ENCODE measurements at places on chromosomes 4 and X.

GRCh38 chr4:31349907-31350306 lies 629.7 kb downstream of the PCDH7 start:
- DNase-seq: no peak

GRCh38 chr4:143023239-143023918 lies 161.3 kb upstream of the USP38 start:
- DNase-seq: no peak

DNA sequence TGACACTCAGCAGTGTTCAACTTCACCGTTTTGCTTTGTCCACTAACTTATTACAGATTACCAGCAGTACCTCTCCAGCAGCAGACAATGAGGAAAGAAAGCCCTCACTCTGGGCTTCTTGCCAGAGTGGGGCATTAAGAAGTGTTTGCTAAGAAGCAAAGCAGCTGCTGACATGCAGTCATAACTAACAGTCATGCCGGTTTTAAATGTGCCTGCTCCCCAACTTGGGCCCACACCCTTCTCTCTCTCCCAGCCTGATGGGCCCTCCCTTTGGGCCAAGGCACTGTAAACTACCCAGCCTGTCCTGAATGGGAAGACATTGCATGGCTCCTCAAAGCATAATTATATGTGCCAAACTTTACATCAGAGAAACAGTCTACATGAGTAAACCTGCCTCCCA lies 54.6 kb upstream of the HHIP start:
- DNase-seq: no peak

GRCh38 chr4:142339053-142339452 lies 507.0 kb downstream of the INPP4B start:
- no peak for DNase-seq

- DNase-seq: no peak
Observed at GRCh38 chr4:185242749-185243533, 33.5 kb downstream of the SNX25 start.

GRCh38 chr4:142168181-142168580 lies 531.8 kb downstream of the IL15 start:
- no peak for DNase-seq

DNA sequence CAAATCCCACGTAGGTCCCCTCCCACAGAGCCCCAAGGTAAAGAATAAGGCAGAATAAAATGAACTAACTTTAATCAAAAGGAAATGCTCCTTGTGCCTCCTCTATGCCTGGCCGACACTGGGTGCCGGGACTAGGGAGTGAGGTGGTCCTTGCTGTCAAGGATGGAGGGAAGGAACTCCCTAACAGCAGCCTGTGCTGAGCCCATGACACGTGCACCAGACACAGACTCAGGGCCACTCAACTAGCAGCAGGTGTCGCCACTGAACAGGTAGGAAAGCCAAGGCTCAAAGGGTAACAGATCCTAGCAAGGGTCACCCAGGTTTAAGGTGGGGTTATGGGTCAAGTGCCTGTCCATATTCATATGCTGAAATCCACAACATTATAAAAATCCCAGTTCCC lies 29.2 kb downstream of the MSX1 start:
- no peak for DNase-seq

DNA sequence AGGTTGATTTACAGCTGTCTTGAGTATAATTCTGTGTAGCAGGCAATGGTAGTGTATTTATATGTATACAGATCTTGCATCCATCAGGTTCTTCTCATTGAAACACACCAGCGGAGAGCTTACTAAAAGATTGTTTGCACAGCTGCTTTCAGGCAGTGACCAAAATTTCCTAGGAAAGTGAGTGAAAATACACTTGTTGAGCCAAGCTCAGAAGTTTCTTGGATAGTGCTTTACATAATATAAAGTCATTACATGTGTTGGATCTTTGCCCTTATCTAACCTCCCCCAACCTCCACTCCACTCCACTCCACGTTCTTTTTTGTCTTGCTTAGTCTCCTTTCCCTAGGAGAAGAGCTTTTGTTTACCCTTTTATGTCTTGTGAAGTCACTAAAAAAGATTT lies 34.1 kb downstream of the CNKSR2 start:
- no peak for DNase-seq

GRCh38 chr4:135225551-135225950 lies 1024.0 kb upstream of the PABPC4L start:
- no peak for DNase-seq

DNA sequence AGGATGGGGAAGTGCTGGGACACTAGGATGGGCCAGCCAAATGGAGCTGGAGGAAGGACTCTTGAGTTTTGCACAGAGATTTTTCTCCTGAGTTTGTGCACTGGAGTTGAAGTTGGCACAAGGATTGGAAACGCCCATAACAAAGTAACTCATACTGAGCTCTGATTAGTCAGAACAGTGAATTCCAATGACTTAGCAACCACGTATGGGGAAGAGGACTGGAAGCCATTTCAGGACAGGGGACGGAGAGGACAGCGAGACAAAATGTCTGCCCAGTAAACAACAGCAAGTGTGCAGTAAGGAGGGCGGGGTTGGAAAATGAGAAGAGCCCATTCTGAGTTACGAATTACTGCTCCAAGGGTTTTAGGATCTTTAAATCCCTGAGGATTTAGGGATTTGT lies 5.9 kb downstream of the RIPPLY1 start:
- no peak for DNase-seq

DNA sequence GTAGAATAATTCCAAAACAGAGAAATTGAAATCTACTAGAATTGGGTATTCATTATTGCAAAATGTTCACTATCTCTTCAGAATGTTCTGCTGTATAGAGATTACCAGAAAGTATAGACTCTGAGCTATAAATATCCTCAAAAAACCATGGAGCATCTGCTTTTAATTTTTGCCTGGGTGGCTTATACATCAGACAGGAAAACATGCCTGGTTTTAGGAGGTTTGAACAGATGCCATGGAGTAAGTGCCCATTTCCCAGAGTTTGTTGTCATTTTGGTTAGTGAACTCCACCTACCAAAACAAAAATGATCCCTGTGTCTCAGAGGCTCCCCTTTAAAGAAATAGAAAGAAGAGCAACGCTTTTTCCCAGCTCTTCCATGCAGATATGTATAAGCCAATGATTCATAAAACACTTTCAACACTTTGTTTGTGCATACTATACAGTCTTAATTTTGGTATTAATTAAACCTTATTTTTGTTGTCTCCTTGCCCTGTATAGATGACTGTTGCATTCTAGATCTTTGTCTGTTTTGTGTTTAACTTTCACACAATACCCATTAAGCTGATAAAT lies 68.7 kb downstream of the MEPE start:
- no peak for DNase-seq

DNA sequence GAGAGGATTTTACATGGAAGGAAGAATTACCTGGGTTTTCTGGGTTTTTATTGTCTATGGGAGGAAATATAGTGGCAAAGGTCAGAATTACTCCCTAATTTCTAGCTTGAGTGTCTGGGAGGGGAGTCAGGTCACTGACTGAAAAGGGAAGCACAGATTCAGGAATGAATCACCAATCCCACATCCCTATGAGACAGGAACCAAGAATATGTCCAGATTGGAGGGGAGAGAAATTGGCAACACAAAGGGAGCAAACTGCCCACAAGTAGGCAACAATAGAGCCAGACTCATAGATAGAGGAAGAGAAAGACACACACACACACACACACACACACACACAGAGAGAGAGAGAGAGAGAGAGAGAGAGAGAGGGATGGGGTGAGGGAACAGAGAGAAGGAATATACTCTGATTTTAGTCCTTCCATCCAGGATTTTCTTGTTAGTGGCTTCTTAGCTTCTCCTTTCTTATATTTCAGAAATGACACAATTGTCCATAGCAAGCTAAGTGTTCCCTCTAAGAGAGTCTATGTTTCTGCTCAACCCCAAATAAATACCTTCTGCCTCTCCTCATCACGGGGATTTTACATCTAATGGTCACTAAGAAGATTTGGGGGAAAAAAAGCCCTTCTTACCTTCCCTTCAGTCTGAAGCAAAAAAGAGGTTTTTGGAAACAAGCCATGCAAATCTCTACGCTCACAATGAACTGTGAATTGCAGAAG lies 12.0 kb downstream of the P2RY10 start:
- DNase-seq: no peak

DNA sequence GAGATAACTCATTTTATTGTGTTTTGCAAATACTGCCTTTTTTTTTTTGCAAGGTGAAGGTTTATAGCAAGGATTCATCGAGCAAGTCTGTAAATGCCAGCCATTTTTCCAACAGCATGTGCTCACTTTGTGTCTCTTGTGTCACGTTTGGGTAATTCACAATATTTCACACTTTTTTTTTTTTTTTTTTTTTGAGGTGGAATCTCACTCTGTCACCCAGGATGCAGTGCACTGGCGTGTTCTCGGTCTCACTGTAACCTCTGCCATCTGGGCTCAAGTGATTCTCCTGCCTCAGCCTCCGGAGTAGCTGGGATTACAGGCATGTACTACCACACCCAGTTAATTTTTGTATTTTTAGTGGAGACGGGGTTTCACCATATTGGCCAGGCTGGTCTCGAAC lies 1.9 kb downstream of the RNF4 start:
- DNase-seq: no peak

GRCh38 chrX:131735127-131735526 lies 191.3 kb downstream of the OR13H1 start:
- DNase-seq: no peak

GRCh38 chrX:108304210-108304609 lies 134.0 kb downstream of the COL4A6 start:
- DNase-seq: no peak

DNA sequence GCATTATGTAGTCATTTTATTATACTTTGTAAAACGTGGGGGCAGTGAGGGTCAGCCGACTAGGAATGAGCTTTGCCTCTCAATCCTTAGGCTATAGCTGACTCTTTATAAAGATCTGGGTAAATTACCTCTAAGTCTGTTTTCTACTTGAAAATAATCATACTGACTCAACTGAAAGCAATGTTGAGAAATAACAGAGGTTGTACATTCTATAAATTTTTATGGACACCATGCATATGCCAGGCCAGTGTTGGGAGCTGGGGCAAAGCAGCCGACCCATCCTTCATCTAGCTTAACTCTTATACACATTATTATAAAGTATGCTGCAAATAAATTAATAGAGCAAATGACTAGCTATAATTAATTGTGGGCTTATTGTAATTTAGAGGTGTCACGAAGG lies 2.2 kb upstream of the DCUN1D4 start:
- DNase-seq: no peak

- no peak for DNase-seq
Observed at GRCh38 chr4:76311896-76312331, 5.4 kb downstream of the STBD1 start.

GRCh38 chrX:14497184-14497666 lies 32.1 kb upstream of the GLRA2 start:
- no peak for DNase-seq

DNA sequence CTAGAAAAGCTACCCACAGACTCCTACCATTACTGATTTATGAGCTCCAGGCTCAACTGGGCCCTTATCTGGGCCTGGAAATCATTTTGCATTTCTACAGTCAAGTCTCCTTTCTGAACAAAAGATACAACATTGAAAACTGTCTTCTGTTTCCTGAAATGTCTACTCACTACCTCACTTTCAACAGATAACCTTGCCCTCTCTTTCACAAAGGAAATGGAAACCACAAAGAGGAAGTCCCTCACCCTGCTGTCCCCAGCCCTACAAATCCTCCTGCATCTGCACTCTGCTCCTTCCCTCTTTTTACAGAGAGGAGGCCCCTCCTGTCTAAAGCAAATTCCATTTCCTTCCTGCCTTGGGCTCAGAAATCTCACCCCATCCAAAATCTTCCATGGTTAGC lies 24.8 kb upstream of the CYBB start:
- DNase-seq: no peak

DNA sequence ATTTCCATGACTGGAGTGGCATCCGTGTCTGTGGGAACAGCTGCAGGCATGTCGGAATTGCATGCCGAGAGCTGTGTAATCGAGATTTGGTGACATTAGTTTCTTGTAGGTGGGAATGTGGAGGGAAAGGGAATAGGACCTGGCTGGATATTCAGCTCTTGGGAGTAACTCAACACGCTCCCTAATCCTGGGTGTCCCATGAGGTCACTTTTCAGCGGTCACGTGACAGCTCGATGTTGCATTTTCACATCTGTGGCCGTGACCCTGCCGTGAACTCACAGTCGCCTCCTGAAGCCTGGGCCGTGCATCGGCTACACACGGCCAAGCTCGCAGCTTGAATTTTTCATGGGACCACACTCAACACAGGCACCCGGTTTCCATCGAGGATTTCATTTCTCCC lies 25.8 kb upstream of the PSAPL1 start:
- DNase-seq: peak; percentile 88

GRCh38 chr4:158769175-158769921 lies 522 bp downstream of the FNIP2 start:
- DNase-seq: peak; percentile 45

DNA sequence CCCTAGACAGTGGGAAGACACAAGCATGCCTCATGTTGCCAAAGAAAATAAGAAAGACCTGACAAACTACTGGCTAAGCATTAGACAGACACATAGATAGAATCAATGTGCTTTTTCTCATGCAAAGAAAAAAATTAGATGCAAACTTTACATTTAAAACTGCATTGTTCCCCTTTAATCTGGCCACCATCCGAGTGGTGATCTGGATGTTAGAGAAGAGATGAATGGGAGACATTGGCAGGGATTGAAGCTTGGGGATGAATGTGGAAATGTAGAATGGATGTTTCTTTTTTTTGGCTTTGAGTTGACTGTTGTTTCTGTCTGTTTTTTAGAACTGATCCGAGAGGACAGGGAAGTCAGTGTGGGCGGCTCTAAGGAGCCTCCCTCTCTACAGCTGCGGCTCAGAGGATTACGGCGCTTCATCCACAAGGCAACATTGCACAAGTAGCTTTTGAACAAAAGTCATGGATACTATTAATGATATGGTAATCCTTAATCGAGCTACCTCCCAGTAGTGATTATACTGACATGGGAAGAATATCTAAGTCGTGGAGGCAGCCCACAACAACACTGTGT lies 53.0 kb downstream of the HELT start:
- no peak for DNase-seq

DNA sequence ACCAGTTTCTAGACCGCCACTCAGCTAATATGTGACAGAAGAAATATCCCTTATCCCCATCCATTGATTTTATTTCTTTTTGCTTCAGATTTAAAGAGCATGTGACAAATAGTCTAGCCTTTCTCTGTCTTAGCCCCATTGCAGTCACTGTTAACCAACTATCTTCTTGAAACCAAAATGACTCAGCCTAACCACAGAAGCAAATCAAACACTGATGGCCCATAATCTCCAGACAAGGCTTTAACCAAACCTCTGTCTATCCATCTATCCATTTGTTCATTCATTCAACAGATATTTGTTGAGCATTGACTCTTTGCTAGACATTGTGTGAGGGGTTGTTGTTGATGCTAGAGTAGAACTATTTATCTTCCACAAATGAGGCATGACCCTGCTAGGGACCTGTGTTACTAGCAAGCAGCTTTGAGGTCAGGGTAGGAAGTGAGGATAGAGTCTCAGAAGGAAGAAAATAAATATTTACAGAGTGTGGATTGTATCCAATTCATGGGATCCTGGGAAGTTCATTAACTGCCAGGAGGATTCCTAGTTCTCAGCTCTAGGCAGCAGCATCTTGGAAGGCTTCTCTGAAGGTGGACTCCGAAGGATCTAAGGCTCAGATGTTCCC lies 22.5 kb downstream of the HNRNPH2 start:
- no peak for DNase-seq

GRCh38 chrX:116417968-116418367 lies 18.4 kb upstream of the SLC6A14 start:
- DNase-seq: no peak
